ENCODE measurements at places on chromosomes 3 and 15.

- DNase-seq = no peak
Observed at GRCh38 chr15:51879555-51879954, 50.1 kb downstream of the TMOD3 start.

DNA sequence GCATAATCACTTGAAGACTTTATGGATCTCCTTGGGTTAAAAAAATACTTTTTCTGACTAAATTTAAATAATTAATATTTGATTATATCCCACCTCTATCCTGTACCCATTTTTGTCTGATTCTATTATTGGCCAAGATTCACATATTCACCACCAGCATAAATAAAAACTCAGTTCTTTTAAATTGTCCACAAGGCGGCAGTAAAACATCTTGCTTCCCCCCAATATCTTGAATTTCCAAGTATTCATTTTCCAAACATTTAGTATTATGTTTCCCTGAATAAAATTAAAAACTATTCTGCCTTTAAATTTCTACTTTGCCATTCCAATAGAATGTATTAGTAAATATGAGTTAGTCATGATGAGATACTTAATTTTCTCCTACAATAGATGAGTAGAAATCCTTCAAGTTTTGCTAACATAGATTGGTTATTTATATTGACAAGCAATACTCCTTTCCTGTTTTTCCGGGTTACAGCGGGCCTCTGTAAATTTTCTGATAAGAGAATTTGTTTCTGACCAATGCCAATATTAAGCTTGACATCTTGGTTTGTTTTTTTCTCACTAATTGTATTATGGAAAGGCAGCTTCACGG lies 218.7 kb upstream of the MDFIC2 start:
- DNase-seq = no peak

- DNase-seq = no peak
Observed at GRCh38 chr15:77515613-77516012, 94.9 kb downstream of the HMG20A start.

GRCh38 chr3:33897306-33897705 lies 98.9 kb downstream of the PDCD6IP start:
- no peak for DNase-seq

- DNase-seq = no peak
Observed at GRCh38 chr3:36707623-36708409, 56.5 kb downstream of the DCLK3 start.

GRCh38 chr3:108130701-108131474 lies 40.1 kb upstream of the CD47 start:
- DNase-seq = no peak

GRCh38 chr15:97995881-97996603 lies 35.5 kb downstream of the ARRDC4 start:
- no peak for DNase-seq

- DNase-seq = no peak
Observed at GRCh38 chr3:13135811-13136321, 62.6 kb upstream of the IQSEC1 start.

DNA sequence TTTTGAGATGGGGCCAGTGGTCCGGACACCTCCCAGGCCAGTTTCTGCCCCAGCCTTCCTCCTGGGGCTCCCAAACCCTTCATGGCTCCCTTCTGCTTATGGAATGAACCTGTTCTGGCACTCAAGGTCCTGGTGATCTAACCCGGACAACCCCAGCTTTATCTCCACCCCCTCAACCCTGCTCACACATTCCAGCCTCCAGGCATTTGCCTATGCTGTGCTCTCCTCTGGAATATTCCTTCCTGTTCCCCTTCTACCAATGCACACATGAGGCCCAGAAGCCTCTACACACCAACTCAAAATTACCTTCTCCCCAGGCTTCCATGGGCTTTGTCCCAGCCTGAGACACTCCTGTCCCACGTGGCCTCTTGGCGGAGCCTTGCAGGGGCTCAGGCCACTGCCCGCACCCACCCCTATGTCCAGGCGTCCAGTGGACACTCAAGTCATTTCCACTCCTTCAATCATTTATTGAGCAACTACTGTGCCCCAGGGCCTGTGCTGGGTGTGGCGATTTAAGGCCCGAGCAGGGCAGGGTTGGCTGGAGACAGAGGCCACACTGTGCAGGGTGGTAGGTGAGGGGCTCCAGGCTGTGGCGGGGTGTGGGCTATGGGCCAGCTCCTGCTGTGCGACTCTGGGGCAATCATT lies 18.8 kb downstream of the PLXND1 start:
- no peak for DNase-seq

- DNase-seq = no peak
Observed at GRCh38 chr3:134625885-134626741, 24.7 kb downstream of the KY start.

GRCh38 chr3:12196684-12197083 lies 38.0 kb upstream of the TIMP4 start:
- no peak for DNase-seq

- DNase-seq = no peak
Observed at GRCh38 chr3:158737976-158738615, 5.8 kb upstream of the RARRES1 start.

DNA sequence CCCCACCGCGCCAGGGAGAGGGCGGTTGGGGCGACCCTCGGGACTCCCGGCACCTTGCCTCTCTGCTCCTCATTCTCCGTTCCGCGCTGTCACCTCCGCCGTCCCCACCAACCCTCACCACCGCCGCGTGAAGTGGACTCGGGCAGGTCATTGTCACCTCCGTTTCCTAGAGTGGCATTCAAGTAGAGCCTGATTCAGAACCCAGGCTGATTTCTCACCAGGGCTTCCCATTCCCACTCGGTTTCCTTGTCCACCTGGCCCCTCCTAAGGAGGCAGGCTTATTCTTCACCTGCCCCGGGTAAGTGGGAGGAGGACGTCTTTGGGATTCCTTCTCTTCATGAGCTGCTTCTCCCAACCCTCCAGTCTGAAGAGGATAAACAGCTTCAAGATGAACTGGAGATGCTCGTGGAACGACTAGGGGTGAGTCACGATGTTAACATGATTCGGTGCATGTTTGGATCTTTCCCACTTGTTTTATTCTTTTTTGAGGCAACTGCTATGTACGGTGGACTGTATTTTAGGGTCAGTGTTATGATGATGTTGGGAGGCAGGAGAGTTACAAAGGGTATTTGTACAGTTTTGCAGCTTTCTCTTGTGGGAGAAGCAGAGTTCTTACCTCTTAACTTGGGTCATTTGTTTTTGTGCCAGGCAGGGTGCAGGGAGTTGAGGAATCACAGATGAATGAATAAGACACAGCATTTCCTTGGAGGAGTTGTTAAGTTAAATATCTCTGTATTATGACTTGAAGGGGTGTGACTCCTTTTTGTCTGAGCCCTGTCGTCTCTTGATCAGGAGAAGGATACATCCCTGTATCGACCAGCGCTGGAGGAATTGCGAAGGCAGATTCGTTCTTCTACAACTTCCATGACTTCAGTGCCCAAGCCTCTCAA lies 692 bp downstream of the PSMD2 start:
- DNase-seq = no peak

- DNase-seq = no peak
Observed at GRCh38 chr3:52146811-52147210, 7.4 kb downstream of the POC1A start.

DNA sequence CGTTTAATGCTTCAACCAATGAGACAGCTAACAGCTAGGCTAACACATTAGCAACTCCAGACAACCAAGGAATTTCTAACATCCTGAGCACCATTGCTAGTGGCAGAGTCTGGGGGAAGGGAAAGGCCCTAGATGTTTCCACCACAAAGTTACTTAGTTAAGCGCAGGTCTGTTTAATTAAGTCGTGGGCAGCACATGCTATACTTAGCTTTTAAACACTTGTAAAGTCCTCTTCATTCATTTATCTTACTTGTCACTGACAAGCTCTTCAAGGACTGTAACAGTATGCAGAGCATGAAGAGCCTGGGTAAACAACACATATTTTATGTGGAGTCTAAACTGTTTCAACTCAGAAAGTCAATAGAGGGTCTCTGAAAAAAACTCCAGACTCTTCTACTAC lies 221.1 kb upstream of the WNT5A start:
- no peak for DNase-seq

- no peak for DNase-seq
Observed at GRCh38 chr15:88568589-88568988, 22.1 kb upstream of the DET1 start.

DNA sequence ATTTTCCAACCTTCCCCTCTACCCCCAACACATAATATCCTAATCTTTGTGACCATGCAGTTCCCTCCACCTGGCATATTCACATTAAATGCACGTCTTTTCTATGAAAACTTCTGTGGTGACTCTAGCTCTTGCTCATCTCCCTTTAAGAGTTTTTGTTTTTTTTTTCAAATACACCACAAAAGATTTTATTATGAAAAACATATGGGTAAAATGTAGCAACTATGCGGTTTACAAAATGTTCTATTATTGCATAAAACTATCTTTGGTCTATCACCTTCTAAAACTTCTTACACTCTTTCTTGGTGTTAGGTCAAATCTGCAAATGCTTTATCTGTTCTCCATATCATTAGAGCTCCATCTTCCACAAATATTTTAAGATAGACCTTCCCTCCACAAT lies 38.6 kb upstream of the ADGRG7 start:
- DNase-seq = no peak

DNA sequence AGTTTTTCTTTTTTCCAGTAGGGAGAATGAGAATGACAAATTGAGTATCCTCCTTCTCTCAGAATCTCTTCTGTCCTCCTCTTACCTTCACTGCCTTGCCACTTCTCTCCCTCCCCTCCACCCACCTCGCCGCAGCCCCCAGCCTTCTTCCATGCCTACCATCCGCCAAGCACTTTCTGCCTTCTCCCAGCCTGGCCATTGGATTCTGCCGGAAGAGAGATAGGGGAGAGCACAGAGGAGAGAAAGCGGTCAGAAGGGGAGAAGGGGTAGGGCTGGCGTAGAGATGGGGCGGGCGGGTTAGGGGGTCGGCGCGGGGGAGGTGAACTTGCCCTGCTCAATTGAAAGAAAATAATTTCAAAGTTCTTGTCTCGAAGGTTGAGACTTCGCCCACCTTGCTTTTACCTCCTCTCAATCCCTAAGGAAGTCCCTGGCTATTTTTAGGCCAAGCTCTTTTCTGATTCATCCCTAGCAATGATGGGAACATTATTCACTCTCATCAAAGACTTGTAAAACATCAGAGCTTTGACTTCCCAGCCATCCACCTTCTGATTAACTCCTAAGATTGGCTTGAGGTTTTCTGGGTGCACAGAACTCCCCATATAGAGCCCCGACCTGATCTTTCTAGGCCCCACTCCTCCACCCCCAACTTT lies 811 bp downstream of the C3orf52 start:
- DNase-seq = no peak

All from stimulated activated CD4-positive, alpha-beta T cell treated with anti-CD3 and anti-CD28 coated beads, Interleukin-2, amount 100 ng/mL, for 4 hours (primary cell).